ENCODE measurements at places on chromosomes 1 and 21.

GRCh38 chr1:147771226-147772125 lies 11.1 kb upstream of the GJA5 start:
- DNase-seq, result no peak

- DNase-seq, result no peak
Measured at GRCh38 chr1:44425341-44426082, 20.5 kb downstream of the RNF220 start.

DNA sequence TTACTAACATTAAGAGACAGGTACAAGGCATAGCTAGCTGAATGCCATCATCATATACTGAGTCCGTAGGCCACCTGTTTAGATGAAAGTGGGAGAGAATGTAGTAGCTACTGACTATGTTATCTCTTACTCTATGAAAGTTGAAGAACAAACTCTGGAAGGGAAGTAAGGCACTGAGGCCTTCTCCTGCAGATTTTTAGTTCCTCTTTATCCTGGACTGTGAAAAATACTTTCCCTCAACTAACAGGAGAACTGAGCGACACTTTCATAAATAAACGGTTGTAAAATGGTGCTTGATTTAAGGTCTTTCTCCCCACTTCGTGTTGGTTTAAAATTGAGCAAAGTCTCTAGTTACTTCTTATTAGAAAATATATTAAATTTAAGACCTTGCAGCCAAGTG lies 101.9 kb downstream of the FNBP1L start:
- DNase-seq, result no peak

GRCh38 chr1:180614730-180615129 lies 17.1 kb upstream of the XPR1 start:
- no peak for DNase-seq

DNA sequence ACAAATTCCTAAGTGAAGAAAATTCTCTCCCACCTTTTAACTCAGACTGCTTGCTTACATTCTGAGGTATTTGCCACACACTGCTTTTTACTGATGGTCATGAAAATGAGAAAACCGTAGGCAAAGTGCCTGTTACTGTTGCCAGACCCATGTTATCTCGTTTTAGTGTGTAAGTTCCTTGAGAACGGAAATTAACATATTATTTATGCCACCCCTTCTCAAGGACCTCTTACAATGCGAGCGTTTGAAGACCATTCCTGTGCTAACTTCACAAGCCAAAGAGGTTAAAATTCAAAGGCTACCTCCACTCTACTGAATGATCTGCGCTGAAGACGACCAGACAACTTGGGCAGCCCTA lies 509 bp downstream of the NVL start:
- DNase-seq, result no peak

DNA sequence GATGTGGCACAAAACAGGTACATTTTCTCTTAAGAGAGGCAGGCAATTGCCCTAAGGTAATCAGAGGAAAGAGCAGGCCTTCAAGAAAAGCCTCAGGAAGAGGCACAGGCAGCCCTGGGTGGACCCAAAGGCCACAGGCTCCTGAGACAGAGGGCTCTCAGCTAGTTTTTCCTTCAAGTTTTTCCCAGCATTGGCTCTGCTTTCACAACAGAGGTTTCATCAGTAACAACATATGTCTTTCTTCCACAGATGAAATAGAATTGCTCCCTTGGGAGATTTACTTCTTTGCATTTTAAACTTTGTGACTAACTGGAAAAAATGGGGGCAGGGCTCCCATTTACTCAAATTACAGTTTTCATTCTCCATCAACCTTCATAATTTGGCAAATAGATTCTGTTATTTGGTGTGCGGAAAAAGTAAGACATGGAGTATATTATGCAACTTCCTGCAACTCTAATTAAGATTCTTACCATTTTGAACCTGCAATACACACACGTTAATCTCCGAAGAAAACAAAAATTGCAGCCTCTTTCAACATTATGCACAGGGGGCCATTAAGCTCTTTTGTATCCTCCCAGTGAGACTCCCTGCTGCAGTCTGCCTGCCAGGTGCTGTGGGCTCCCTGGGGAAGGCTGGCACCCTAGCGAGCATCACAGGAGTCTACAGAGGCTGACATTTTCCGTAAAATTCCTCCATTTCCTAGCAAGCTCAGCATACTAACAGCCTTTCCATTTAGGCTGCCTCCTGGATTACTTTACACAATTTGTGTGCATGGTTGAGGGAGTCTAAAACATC lies 282.3 kb downstream of the USH2A start:
- DNase-seq, result no peak

Measured in C1 segment of cervical spinal cord (tissue), 14 donors.